ENCODE measurements at places on chromosomes 16 and 17. TPM values are rescaled to one million over a fixed set of nuclear protein-coding genes. Genes with fewer than 3 reads are reported as not detected.

DNA sequence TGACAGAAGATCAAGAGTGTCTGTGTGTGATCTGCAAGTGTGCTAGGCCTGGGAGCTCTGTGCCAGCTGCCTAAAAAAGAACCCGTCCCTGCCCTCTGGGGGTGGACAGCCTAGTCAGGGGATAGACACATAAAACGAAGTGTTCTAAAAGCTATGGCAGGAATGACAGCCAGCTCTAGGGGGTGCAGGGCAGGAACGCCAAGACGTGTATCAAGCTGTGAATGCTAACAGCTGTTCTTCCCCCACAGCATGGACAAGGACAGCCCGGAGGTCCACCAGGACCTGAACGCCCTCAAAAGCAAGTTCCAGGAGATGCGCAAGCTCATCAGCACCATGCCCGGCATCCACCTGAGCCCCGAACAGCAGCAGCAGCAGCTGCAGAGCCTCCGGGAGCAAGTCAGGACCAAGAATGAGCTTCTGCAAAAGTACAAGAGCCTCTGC lies 5.1 kb downstream of the RASD1 start:
- no peak for DNase-seq

ATP2C2 gene
- total RNA-seq = not detected

MT1G gene
- total RNA-seq = not detected

DNA sequence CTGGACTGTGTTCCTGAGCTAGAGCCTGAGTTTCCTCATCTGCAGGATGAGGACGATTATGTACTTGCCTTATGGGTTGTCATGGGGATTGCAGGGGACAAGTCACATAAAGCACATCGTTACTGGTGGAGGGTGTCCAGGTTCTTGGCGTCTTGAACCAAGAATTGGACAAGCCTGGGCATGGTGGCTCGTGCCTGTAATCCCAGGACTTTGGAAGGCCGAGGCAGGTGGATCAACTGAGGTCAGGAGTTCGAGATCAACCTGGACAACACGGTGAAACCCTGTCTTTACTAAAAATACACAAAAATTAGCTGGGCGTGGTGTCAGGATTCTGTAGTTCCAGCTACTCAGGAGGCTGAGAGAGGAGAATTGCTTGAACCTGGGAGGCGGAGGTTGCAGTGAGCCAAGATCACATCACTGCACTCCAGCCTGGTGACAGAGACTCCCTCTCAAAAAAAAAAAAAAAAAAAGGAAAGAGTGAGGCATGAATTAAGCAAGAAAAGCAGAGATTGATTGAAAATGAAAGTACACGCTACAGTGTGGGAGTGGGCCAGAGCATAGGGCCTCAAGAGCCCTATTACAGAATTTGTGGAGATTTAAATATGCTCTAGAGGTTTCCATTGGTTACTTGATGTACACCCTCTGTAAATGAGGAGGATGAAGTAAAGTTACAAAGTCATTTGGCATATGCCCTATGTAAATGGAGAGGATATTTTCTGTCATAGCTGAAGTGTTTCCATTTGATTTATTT lies 30.7 kb downstream of the ADGRG5 start:
- no peak for DNase-seq

DNA sequence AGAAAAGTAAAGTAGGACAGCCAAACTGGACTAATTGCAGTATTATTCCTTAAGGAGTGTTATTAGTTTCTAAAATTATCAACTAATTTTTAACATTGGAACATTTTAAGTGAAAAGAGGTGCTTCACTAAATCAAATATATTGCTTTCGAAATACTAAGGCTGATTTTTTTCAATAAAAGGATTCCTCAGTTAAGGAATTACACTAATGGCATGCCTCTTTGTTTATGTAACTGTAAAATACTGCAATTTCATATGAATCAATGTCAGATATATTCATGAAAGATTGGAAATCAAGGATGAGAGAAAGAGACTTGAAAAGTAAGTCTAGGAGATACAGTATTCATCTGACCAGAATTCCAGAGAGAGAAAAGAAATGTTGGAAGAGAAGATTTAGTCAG lies 129.8 kb downstream of the TANC2 start:
- no peak for DNase-seq

CRHR1 gene
- not detected for total RNA-seq

DNA sequence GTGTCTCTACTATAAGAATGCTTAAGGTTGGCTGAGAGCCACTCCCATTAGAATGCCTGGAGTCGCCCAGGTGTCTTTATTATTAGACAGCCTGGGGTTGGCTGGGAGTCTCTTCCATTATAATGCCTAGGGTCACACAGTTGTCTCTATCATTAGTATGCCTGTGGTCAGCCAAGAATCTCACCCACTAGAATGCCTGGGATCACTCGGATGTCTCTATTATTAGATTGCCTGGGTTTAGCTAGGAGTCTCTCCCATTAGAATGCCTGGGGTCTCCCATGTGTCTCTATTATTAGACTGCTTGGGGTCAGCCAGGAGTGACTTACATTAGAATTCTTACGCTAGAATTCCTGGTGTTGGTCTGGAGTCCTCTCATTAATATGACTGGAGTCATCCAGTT lies 2255.3 kb downstream of the TP53TG3F start:
- no peak for DNase-seq

- no peak for DNase-seq
Observed at GRCh38 chr17:57881143-57881542, 31.3 kb upstream of the MRPS23 start.

- DNase-seq = no peak
Observed at GRCh38 chr17:43448720-43449469, 34.9 kb upstream of the DHX8 start.

ACADVL gene
- total RNA-seq = 219 TPM

Data from pulmonary artery endothelial cell (primary cell).